Urinary bladder (tissue), 4 donors: ENCODE measurements at places on chromosomes 13 and 19. TPM values are rescaled to one million over a fixed set of nuclear protein-coding genes. Genes with fewer than 3 reads are reported as not detected.

Gene ZNF382
- total RNA-seq = 30.3 TPM

Gene FDX2
- 5.7 TPM for total RNA-seq

Gene SH2D3A
- 11.4 TPM for total RNA-seq

Gene ITM2B
- 509 TPM for total RNA-seq

Gene SHISA7
- 0.16 TPM for total RNA-seq

Gene NEK5
- 1.4 TPM for total RNA-seq

Gene KIR3DL2
- not detected for total RNA-seq

Gene ZNF497
- total RNA-seq = 2.1 TPM

Gene TNFSF13B
- 6.9 TPM for total RNA-seq

Gene ZNF493
- total RNA-seq = 72.2 TPM

Gene MARK4
- total RNA-seq = 14.8 TPM

Gene CD22
- 8.8 TPM for total RNA-seq

Gene ZNF723
- not detected for total RNA-seq

Gene THSD1
- total RNA-seq = 15.1 TPM

Gene NCCRP1
- total RNA-seq = 1.1 TPM

Gene POU4F1
- total RNA-seq = 0.11 TPM

Gene CASP14
- not detected for total RNA-seq

Gene GPR12
- not detected for total RNA-seq

Gene WDR62
- total RNA-seq = 2.3 TPM

Gene NPAS1
- total RNA-seq = 0.16 TPM

Gene SERTAD1
- 6.8 TPM for total RNA-seq

Gene CGB5
- not detected for total RNA-seq

Gene IFNL1
- total RNA-seq = not detected

Gene HOMER3
- total RNA-seq = 20.7 TPM

Gene MIA
- total RNA-seq = 2.9 TPM

Gene SIGLEC8
- total RNA-seq = 0.90 TPM

Gene CFAP97D2
- not detected for total RNA-seq

Gene CALR
- total RNA-seq = 350 TPM

Gene ZFR2
- total RNA-seq = not detected

Gene FXYD3
- 62.3 TPM for total RNA-seq

Gene PTGIR
- total RNA-seq = 2.6 TPM

Gene CEACAM5
- total RNA-seq = not detected

Gene DPP9
- total RNA-seq = 13.6 TPM

Gene CGB1
- total RNA-seq = not detected

Gene SPACA7
- not detected for total RNA-seq

Gene PDE4C
- 1.7 TPM for total RNA-seq

Gene ZNF729
- total RNA-seq = not detected

Gene KEAP1
- total RNA-seq = 30.4 TPM

Gene FGF14
- total RNA-seq = 4.5 TPM

Gene LGALS14
- total RNA-seq = not detected

Gene KLK2
- total RNA-seq = not detected

Gene CPB2
- total RNA-seq = not detected

Gene ADGRE1
- 0.53 TPM for total RNA-seq
